ENCODE measurements at places on chromosomes 7 and 10.

- no peak for DNase-seq
These were observed 58.1 kb downstream of the CAV1 start for GRCh38 chr7:116582806-116583444.

DNA sequence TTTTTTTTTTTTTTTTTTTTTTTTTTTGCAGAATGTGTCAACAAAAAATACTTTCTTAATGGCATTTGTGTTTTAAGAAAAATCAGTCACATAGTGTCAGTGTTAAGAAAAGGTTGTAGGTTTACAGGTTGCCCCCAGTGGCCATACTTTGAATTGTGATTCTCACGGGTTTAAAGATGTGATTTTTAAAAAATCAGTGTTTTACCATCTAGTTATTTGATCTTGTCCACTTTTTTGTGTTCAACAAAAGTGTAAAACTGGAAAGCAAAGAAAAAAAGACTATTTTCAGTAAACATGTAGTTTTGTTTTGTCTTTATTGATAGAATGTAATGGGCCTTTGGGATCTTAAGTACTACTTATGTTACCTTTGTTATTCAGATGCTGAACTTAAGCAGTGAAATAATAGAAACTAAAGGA, 25.7 kb downstream of the SUV39H2 start:
- no peak for DNase-seq

DNA sequence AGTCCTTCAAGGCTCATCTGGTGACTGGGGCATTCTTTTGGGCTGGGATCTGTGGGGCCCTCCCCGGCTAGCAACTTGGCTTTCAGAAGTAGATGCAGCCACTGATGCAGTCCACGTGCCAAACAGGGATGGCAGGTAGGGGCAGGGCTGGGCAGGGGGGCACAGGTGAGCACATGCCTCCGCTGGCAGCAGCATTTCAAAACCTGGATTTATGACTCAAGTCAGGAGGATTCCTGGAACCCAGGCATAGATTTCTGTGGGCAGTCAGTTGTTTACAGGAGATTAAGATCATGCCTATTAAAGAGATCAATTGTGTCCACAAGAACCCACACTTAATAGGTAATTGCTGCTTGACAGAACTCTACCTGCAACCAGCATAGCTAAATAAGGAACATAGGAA, 839 bp upstream of the HABP2 start:
- DNase-seq = no peak

DNA sequence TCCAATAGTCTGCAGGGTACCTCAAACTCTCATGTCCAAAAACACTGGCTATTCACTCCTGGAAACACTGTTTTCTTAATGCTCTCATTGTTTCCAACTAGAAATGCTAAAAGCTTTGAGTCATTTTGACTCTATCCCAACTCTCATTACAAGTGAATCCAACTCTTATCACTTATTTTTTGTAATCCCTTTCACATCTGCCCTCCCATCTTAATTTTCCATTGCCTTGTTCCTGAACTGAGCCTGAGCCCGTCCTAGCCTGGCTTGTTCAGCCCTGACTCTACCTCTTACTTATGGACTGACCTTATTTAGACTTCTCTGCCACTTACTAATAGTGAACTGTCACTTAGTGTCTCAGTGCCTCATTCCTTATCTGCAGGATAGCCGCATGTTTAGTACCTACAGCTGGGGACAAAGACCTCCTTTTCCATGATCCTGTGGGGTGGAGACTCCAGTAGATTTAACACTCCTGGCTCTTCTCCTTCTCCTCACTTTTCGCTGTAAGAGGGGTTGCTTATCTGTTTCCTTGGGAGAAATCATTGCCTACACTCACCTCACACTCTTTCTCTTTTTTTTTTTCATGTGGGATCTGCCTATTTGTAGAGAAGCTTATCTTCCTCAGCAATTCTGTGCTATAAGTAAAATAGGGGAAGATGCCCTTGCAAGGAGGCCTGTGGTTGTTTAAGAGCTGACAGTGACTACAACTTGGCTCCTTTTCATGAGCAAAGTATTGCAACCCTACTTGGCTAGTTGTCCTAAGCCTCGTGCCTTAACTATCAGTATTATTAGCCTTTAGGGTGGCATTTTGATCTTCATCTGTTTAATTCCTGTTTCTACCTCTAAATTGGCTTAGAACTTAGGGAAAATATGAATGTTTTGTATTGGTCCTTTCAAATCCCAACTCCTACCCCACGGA, 56.4 kb downstream of the SLC16A12 start:
- DNase-seq = no peak

- no peak for DNase-seq
These were observed 14.7 kb downstream of the GPR141 start for GRCh38 chr7:37698276-37698675.

- no peak for DNase-seq
These were observed 14.4 kb downstream of the POT1 start for GRCh38 chr7:124915242-124915641.

DNA sequence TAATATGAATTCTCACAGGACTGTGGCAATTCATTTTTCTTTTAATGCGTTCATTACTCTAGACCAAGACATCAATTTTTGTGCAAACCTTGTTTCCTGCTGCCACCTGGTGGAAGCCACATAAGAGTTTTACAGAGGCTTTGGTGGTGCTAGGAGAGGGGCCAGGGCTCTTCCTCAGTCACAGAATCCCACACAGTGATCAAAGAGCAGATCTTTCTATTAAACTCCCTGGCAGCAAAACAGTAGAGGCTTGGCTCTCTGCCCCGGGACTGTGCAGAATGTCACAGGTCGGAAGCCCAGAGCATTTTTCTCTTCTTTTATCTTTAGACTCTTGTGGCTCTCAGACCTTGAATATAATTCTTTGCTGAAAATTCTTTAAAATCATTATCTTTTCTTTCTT, 506.4 kb upstream of the C7orf33 start:
- peak; percentile 78 for DNase-seq

GRCh38 chr7:27802999-27803398, 63.0 kb downstream of the TAX1BP1 start:
- DNase-seq = no peak

Data from NCI-H345 (cell line).